ENCODE measurements at places on chromosomes 3 and 15.

DNA sequence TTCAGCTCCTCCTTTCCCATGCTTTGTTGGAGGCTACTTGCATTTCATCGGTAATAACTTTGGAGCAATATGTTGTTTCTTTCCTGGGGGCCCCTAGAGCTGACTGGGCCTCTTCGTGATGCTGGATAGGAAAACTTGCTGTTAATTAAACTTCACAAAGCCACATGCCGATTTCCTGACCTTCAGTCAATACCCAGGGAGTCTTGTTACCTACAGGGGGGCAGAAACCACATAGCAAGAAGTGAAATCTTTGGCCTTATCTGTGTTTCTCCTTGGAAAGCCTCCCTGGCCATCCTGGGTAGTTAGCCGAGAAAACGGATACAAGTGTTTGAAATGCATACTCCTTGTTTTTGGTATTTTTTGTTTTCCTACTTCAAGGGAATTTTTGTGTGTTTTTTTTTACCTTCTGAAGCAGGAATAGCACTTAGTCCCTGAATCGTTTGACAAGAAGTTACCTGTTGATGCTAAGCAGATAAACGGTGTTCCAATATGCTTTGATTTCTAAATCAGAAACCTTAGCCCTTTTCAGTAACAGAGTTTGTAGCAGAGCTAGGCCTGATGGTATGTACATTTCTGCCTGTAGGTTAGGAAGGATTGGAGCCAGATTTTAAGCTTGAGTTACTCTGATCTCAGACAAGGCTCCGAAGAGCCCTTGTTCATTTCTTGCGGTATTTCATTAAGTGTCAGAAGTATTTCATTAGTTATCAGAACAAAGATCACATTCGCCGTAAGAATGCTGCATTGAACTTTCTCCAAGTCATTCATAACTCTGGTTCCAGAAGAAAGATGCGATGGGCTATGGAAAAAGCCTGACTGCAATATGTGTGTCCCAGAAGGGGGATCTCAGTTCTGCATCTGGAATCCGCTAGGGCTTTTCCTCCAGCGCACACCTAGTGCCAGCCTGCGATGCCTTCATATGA lies 111.5 kb downstream of the THSD4 start:
- no peak for DNase-seq

GRCh38 chr3:31733234-31733667 lies 200.5 kb downstream of the STT3B start:
- no peak for DNase-seq

- no peak for DNase-seq
Observed at GRCh38 chr15:48477795-48478360, 146.6 kb downstream of the DUT start.

- DNase-seq = peak; percentile 13
Observed at GRCh38 chr15:51227940-51228732, 110.3 kb downstream of the CYP19A1 start.

DNA sequence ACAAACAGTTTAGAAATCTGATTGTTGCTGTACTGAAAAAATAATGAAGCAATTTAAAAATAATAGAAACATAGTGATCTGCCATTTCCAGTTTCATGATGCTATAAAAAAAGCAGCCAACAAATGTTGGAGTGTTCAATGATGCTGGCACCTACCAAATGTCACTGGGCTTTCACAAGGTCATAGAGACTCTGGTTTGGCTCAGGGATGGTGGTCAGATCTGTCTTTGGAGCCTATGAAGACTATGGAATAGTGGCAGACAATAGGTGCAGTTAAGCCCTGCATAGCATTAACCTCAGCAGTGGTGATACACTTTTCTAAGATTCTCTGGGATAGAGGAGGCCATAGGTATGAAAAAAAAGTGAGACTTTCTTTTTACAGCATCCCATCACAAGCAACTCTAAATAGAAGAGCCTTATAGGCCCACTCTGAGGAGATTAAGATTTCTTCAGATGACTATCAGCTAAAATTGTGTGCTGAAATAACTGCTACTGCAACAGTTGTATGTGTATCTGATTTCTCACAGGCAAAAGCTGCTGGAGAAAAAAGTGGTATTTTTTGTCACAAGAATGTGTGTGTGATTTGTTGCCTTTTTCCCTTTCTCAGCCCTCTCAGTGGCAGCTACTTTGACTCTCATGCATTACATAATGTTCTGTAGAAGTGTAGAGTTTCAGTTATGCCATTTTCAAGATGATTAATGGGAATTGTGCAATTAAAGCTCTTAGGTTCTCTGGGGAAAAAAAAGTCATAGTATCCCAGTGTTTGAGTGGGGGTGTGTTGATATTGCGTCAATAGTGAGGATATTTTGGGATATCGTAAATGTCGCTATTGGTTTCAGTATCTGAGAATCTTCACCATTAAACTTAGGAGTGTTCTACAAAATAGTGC lies 137.4 kb downstream of the MBNL1 start:
- no peak for DNase-seq

- no peak for DNase-seq
Observed at GRCh38 chr3:49930922-49931321, 1.3 kb upstream of the MON1A start.

- no peak for DNase-seq
Observed at GRCh38 chr3:13588221-13588701, 39.3 kb downstream of the FBLN2 start.

- DNase-seq = no peak
Observed at GRCh38 chr3:110164632-110165369, 827.5 kb upstream of the DPPA4 start.

Measured in stimulated activated CD4-positive, alpha-beta T cell treated with anti-CD3 and anti-CD28 coated beads, Interleukin-4, amount 100 ng/mL, for 24 hours (primary cell).